ENCODE measurements at places on chromosomes 2 and 18. TPM values are rescaled to one million over a fixed set of nuclear protein-coding genes. Genes with fewer than 3 reads are reported as not detected.

DNA sequence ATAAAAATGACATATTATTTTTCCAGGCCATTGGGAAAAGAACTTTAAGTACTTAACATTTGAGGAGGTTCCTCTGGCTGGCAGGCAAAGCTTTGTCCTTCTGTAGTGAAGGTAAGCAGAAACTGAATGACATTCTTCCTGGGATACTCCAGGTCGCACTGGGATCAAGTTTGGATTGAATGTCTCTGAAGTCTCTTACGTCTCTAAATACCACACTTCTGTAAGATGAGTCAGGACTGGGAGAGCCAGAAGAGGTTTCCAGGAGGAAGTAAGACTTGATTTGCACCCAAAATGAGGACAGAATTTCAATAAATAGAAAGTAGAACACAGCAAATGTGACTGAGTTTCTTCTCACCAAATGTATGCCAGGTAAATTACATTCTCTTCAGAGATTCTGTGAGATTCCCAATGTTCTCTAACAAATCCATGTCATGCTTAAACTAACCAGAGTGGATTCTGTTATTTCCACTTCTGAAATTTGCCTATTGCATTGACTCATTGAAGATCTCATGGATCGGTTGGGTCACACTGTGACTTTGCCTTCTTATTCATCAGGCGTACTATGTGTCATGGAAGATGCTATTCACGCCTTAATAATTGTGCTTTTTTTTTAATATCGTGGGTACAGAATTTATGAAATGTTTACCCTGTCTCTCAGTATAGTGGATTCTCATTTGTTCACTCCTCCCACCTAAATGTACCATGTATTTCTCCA lies 25.5 kb upstream of the VIT start:
- DNase-seq = no peak

DNA sequence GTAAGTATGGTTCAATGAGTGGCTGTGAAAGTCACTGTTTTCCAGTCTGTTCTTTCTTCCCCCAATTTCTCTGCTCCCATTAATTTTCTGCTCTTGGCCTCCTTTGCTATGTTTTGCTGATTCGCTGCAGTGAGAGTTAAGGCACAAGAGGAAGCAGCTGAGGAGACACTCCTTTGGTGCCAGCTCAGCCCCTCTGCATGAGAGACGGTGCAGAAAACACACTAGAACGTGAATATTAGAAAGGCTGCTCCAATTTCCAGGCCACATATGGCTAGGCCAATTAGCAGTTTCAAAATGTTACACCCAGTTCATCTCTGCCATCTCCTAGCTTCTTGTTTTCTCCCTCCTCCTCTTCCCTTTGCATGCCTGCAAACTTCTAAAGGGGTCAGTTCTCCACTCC lies 38.9 kb downstream of the AKAIN1 start:
- DNase-seq = no peak

DNA sequence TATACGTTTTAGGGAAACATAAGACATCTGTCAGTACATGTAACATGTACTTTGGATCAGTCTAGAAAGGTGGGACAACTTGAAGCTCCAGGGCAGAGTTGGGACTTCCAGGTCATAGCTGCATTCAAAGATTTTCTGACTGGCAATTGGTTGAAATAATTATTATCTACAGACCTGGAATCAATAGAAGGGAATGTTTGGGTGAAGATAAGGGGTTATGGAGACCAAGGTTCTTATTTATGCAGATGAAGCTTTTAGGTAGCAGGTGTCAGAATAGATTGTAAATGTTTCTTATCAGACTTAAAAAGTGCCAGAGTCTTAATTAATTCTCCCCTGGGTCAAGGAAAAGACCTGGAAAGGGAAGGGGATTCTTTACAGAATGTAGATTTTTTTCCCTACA lies 19.8 kb downstream of the RPIA start:
- no peak for DNase-seq

DNA sequence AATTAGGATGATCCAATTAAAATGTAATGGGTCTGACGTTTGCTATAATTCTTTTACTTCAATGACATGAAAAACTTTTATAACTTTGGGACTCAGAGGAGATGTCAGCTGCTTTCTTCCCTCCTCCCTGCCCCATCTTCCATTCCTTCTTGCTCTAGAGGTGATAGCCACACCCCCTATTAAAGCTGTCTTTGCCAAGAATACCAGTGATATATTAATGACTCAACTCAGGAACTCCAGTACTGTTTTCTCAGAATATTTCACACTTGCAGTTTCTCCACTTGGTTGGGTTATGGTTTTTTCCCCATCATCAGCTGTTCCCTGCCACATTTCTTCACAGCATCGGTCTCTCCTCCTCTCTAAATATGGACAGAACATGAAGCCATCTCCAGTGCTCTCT lies 184.0 kb downstream of the KCNE4 start:
- no peak for DNase-seq

DNA sequence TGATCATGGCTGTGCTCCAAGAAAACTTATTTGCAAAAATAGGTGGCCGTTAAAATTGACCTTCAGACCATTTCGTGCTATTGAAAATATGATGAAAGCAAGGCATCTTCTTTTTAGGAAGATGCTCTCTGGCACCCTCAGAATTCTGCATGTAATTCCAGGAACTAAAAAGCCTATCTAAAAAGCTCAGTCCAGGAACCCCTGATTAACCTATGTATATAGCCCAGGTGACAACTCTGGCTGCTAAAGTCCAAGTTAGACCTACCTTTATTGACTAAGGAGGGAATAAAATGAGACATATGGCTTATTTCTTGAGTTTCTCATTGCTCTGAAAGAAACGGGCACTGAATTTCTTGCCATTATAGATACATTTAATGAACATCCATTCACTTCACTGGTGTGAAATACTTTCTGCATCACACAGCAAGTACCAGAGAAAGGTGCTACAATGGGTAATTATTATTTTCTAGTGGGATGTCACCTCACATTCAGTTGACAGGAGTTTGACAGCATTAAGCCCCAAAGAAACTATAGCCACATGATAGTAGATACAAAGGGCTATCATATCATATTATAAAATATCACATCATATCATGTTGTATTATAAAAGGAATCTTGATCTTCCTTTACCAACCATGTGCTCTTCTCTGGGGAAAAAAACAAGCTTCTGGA lies 83.8 kb downstream of the EPHA4 start:
- no peak for DNase-seq

DNA sequence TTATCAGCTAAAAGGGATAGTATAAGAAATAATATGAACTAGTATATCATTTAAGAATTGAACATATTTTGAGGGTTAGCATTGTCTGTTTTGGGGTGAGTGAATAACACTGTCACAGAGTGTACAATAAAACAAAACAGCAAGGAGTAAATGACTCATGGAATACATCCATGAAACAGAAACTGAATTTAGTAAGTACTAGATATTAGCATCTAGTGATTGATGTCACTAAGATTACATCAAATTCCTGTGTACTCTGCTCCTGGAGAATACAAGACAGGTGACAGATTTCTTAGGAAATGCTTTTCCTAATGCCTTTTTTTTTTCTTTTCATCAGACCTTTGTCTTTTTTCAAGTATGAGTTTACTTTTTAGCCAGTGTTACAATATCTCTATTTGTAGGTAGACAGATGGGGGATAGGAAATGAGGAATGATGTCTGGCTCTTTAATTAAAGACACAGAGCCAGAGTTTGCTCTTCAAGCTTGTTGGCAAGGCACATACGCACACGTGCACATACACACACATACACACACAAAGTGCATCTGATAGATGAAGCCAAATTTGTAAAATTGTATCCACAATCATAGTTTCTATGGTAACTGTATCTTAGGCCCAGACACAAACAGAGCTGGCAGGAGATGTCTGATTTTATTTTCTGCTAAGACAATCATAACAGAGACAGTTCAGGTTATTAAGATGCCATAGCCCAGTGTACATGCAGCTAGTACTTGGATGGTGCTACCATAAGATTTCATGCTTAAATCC lies 138.2 kb upstream of the NRP2 start:
- peak; percentile 30 for DNase-seq

GRCh38 chr2:186780701-186781316 lies 68.2 kb downstream of the ZSWIM2 start:
- peak; percentile 7 for DNase-seq

GRCh38 chr2:60678551-60678950 lies 77.5 kb upstream of the PAPOLG start:
- no peak for DNase-seq

SPC25 gene
- not detected for total RNA-seq

C1GALT1C1L gene
- 1.2 TPM for total RNA-seq

ERMN gene
- 5.1 TPM for total RNA-seq

SERPINB11 gene
- 16.6 TPM for total RNA-seq

FHOD3 gene
- total RNA-seq = 59.7 TPM

LRRC30 gene
- total RNA-seq = 3.4 TPM

RPRD1A gene
- 49.8 TPM for total RNA-seq

Measured in umbilical cord (tissue), 2 donors.